HAP-1 (cell line): ENCODE measurements at places on chromosomes 4 and X.

DNA sequence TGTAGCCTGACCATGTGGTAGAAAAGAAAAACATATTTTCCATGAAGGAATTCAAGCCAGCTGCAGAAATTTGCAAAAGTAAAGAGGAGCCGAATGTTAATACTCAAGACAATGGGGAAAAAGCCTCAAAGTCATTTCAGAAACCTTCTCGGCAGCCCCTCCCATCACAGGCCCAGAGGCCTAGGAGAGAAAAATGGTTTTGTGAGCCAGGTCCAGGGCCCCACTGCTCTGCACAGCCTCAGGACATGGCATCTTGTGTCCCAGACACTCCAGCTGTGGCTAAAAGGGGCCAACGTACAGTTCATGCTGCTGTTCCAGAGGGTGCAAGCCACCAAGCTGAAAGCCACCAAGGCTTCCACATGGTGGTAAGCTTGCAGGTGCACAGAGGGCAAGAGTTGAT, 50.9 kb upstream of the BBS12 start:
- DNase-seq = no peak

GRCh38 chrX:111123125-111123524, 27.1 kb downstream of the PAK3 start:
- no peak for DNase-seq

DNA sequence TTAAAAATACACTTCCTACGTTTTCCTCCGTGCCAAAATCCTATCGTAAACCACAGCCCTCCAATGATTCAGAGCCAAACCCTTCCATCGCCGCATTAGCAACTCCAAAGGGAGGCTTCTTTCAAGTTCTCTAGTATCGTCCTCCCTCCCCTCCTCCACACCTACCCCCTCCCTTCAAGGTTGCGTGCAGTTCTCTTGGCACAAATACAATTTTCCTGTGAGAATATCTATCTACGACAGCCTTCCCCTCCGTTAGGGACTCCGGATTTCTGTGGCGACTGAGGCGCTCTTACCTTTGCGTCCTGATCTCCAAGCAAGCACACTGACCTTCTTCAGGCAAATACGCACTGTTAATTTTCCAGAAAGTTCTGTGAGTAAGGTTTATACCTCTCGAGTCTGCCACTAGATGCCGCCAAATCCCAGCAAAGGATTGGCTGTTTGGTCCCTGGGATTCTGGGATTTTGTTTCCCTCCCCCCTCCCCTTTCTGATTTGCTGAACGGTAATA, 1.2 kb upstream of the MORF4L2 start:
- peak; percentile 88 for DNase-seq

- DNase-seq = no peak
These were observed 138.6 kb downstream of the HDX start for GRCh38 chrX:84363663-84364062.

- peak; percentile 56 for DNase-seq
These were observed 36.0 kb upstream of the SPANXC start for GRCh38 chrX:141278306-141278705.
